ENCODE measurements at places on chromosomes 11 and 22. TPM values are rescaled to one million over a fixed set of nuclear protein-coding genes. Genes with fewer than 3 reads are reported as not detected.

Gene PNPLA5
- polyA plus RNA-seq, result not detected

Gene SCUBE2
- 43.1 TPM for polyA plus RNA-seq

Gene EMID1
- polyA plus RNA-seq, result 69.4 TPM

Gene CEP57
- 108 TPM for polyA plus RNA-seq

Gene KBTBD3
- 9.3 TPM for polyA plus RNA-seq

Gene ZNRF3
- 20.8 TPM for polyA plus RNA-seq

DNA sequence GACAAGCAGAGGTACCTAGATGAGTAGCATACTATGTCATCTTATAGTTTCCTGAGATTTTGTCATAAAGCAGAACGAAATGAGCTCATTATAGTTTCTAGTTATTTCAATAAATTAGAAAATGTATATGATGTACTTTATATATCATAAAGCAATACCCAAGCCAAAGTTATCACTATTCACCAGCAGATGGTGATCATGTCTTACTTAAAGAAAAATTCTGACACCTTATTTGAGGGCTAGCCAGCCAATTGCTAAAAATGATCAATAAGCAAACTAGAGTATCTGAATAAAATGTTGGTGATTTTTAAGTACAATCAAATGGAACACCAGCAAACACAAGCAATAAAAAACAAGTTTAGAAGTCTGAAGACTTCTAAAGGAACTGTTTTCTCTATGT, 44.1 kb downstream of the RSF1 start:
- DNase-seq, result no peak

GRCh38 chr11:72688929-72689328, 14.7 kb upstream of the PDE2A start:
- DNase-seq, result no peak

DNA sequence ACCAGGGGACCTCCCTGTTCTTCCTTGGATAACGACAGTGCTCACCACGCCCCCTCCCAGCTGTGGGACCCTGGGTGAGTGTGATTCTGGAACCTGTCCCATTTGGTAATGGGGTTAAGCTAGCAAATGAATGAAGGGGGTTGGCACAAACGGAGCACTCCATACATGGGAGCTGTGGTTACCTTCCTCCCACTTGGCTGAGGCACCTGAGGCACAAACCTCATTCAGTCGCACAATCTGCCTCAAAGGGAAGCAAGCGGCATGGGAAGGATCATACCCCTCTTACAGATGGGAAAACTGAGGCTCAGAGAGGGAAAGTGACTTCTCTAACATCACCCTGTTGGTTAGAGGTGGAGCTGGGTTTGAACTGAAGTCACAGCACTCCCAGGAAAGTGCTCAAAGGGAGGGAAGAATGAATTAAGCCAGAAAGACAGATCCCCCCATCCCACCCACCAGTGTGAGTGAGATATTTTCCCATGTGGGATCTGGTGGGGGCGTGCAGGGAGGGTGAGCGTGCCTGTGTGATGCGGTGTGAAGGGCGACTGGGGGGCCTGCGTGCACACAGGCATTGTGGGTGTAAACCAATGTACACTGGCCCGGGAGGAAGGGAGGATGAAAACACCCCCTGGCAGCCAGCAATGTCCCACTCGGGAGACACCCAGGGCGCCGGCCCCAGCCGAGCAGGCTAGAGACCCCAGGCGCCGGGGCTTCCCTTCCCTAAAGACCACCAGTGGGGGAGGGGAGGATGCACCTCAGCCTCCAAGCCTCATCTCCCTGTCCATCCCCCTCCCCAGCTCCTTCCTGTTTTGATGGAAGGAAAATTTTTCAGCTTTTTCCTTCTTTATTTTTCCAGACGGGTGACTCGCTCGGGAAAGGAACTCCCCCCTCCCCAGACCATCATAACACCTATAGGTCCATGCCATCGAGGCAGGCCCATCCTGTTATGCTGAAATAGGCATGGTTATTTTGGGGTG, 8.0 kb upstream of the PDGFB start:
- DNase-seq, result no peak

- no peak for DNase-seq
These were observed 187.4 kb upstream of the API5 start for GRCh38 chr11:43124272-43124935.

DNA sequence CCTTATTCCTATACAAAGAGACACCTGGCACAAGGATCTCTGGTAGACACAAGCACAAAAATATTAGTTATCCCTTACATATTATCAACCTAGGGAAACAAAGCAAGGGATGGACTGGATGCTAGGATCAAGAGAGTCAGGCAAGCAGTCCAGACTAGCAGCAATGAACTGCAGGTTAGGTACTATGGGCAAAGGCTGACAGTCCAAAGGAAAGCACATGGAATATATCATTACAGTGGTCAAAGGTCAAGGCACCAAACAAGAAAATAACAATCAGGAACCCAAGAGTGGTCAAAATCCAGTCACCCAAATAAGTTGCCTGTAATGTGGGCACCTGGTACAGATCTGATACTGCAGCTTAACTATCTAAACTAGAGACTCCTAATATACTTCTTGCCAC, 77.7 kb downstream of the TTC28 start:
- no peak for DNase-seq

DNA sequence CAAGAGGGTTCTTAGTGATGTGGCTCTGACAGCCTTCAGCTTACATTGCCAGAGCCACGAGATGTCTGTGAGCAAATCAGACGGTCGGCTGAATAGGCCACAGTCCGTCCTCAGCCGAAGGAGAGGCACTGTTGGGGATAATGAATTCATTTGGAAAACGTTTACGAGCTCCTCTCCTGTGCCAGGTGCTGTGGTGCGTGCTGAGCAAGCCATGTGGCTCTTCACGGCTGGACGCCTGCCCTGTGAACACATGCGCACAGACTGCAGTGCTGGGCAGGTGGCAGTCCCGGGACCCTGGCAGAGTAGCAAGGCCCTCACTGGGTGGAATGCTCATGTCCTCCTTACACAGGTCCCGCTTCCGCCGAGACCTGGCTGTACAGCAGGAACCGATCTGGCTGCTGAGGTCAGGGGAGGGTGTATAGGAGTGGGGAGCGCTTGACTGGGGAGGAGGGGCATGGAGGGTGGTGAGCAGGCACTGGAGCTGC, 6.8 kb downstream of the TBC1D22A start:
- no peak for DNase-seq

DNA sequence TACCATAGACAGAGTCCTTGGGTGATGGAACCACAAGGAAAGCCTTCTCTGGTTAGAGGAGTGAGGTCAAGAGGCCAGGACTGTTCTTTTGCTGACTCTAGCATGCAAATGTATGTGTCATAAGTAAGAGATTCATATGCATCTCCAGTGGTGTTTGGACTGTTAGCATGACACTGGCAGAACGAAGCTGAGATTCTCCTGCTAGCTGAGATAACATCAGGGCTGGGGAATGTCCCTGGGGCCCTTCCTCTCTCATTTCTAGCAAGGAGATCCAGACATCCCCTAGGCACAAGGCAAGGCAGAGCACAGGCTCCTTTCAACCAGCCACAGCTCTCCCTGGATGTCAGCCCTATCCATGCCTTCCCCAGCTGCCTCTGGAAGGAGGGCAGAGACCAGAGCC, 711.3 kb downstream of the OPCML start:
- DNase-seq, result no peak

- DNase-seq, result no peak
These were observed 25.0 kb upstream of the MYRF start for GRCh38 chr11:61727401-61727811.

DNA sequence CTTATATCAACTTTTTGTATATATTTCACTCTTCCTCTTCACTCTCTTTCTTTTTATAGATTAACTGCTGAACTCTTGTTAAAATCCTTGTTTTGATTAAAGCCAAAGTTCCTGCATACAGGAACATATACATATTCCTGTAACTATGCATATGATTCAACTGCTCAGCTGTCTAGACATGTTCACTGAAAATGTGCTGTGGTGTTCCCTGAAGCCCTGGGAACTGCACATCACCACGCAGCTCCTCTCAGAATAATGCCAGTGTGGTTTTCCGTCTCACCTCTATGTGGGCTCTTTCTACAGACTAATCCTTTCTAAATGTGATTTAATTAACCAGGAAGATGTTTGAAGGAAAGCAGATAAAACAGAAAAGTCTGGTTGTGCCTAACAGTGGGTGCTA, 25.6 kb upstream of the MMP12 start:
- DNase-seq, result no peak

- no peak for DNase-seq
These were observed 35.9 kb downstream of the EFCAB6 start for GRCh38 chr22:43776081-43776670.

Data from right lung (tissue), 10 donors.